ENCODE measurements at places on chromosomes 6 and 20. TPM values are rescaled to one million over a fixed set of nuclear protein-coding genes. Genes with fewer than 3 reads are reported as not detected.
A peak's percentile ranks its signal among the peaks of the same experiment; 100 is the strongest.

SIRPD gene
- total RNA-seq = not detected

TAGAP gene
- 2.2 TPM for total RNA-seq

DNA sequence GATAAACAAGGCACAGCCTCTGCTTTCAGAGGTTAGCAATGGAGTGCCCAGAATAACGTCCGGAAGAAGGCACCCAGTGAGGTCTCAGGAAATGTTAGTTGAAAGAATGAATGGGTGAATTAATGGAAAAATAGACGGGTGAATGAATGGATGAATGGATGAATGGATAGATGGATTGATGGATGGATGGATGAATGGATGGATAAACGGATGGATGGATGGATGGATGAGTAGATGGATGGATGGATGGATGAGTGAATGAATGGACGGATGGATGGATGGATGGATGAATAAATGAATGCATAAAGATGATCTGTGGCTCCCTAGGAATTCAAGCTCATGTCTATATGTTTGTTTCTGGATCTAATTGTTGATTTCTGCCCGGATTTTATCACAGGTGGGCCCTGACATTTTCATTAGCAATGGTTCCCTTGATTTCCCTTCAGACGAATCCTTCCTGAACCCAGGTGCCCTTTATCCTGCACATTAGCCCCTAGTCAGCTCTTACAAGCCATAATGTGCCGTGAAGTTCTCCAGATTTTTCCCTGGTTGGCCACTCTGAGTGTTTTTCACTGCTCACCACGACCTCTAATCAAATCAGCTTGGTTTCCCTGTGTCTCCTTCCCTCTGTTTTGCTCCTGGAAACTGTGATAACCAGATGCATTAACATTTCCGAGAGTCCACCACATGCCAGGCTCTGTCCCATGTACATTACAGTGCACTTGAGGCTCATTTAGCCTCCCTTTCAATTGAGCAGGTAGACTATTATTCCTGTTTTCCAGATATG lies 22.2 kb downstream of the TSHZ2 start:
- peaks cover 14% of the 10 kb centered on the region for H3K4me1 ChIP-seq
- H3K36me3 ChIP-seq = no peaks in the 10 kb centered on the region
- no peak overlapping the region for H3K27ac ChIP-seq
- H3K27me3 ChIP-seq = no peaks in the 10 kb centered on the region

- DNase-seq = peak; percentile 62
- H3K27ac ChIP-seq = no peak overlapping the region
- H3K27me3 ChIP-seq = peaks cover 10% of the 10 kb centered on the region
- no peaks in the 10 kb centered on the region for H3K36me3 ChIP-seq
- H3K4me3 ChIP-seq = no peak overlapping the region
- no peaks in the 10 kb centered on the region for H3K4me1 ChIP-seq
Observed at GRCh38 chr20:9912858-9913434, 74.1 kb upstream of the PAK5 start.

GRCh38 chr20:37941992-37942391 lies 39.1 kb downstream of the VSTM2L start:
- no peaks in the 10 kb centered on the region for H3K4me1 ChIP-seq
- no peak overlapping the region for H3K27ac ChIP-seq
- DNase-seq = no peak
- no peaks in the 10 kb centered on the region for H3K36me3 ChIP-seq

GRCh38 chr6:167652701-167653095 lies 174.0 kb upstream of the AFDN start:
- H3K27ac ChIP-seq = no peak overlapping the region
- no peaks in the 10 kb centered on the region for H3K27me3 ChIP-seq
- no peak overlapping the region for H3K4me3 ChIP-seq
- DNase-seq = no peak
- H3K4me1 ChIP-seq = no peaks in the 10 kb centered on the region
- no peaks in the 10 kb centered on the region for H3K36me3 ChIP-seq

DNA sequence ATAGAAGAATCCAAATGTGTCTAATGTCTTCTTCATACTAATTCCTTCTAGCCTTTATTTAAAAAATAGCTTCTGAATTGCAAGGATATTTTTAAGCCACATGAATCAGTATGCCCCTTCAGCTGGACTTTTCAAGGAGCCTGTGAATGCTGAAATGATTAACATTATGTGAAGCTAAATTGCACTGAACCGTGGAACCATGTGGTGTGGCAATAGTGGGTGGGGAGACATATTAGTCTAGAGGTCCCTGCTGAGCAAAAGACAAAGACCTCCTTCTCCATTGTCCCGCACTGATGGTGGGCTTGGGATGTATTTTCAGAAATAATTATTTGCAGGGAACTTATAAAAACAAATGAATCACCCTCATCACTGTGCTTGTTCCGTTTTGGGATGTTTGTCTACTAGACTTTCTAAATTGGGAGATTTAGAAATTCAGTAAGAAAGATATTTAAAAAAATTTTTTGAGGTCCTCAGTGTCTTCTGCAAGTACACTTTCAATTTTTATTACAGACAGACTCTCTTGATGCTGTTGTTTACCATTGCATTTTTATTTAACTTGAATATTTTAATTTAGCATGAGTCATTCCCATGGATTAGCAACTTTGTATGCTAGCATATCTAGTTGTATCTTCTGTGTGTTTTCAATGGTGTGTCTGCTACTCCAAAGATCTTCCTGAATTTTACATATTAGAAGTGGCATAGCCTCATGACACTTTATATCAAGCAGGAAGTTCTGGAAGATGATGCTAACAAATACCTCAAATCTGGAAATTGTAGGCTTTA lies 238.1 kb downstream of the LAMA2 start:
- no peaks in the 10 kb centered on the region for H3K36me3 ChIP-seq
- no peak for DNase-seq
- no peak overlapping the region for H3K4me3 ChIP-seq
- no peaks in the 10 kb centered on the region for H3K4me1 ChIP-seq
